ENCODE measurements at places on chromosomes 6 and 20. TPM values are rescaled to one million over a fixed set of nuclear protein-coding genes. Genes with fewer than 3 reads are reported as not detected.

Gene FAXC
- 3.9 TPM for total RNA-seq

Gene CEP162
- 2.3 TPM for total RNA-seq

Gene OR2B6
- total RNA-seq = not detected

Gene LATS1
- total RNA-seq = 9.7 TPM

Gene LTB
- 1.5 TPM for total RNA-seq

Gene CRIP3
- 0.29 TPM for total RNA-seq

Gene LKAAEAR1
- total RNA-seq = 0.98 TPM

Gene SPATA25
- 0.40 TPM for total RNA-seq

Gene C6orf15
- not detected for total RNA-seq

Gene BNIP5
- not detected for total RNA-seq

Gene EBF4
- 1.8 TPM for total RNA-seq

Gene LST1
- total RNA-seq = not detected

Gene CST3
- total RNA-seq = 331 TPM

Gene UFL1
- total RNA-seq = 10.9 TPM

Gene C6orf52
- total RNA-seq = 0.80 TPM
